A549 treated with AZD2906 at 1 μM for 4 hours (cell line): ENCODE measurements at places on chromosomes 2 and 18. TPM values are rescaled to one million over a fixed set of nuclear protein-coding genes. Genes with fewer than 3 reads are reported as not detected.

The CYTIP gene
- 0.05 to 0.10 TPM (median 0.08 TPM) in 3 of 5 replicates, not detected in the others for total RNA-seq

The EPG5 gene
- 3.7 to 4.5 TPM (median 3.9 TPM) in 5 replicates for total RNA-seq

The CAPN13 gene
- 0.06 to 0.14 TPM (median 0.09 TPM) in 5 replicates for total RNA-seq

The GALR1 gene
- not detected in 5 replicates for total RNA-seq

The DNAJC5G gene
- total RNA-seq, result not detected in 5 replicates

The WDSUB1 gene
- 7.1 to 8.1 TPM (median 7.3 TPM) in 5 replicates for total RNA-seq

The FBXO36 gene
- total RNA-seq, result 0.93 to 1.7 TPM (median 1.3 TPM) in 5 replicates

The BZW1 gene
- 326 to 694 TPM (median 402 TPM) in 5 replicates for total RNA-seq

The KCNF1 gene
- total RNA-seq, result 19.4 to 39.2 TPM (median 29.8 TPM) in 5 replicates

The AQP12B gene
- total RNA-seq, result not detected in 5 replicates

The CACNB4 gene
- 0.04 to 0.14 TPM (median 0.10 TPM) in 5 replicates for total RNA-seq

The PJVK gene
- total RNA-seq, result 1.1 to 1.6 TPM (median 1.4 TPM) in 5 replicates

The ZBTB7C gene
- total RNA-seq, result 0.14 to 0.29 TPM (median 0.19 TPM) in 5 replicates

The DYNAP gene
- total RNA-seq, result not detected in 5 replicates

The TMEM163 gene
- total RNA-seq, result 0.09 to 0.17 TPM (median 0.10 TPM) in 5 replicates

The DNAH7 gene
- 0.66 to 1.6 TPM (median 0.91 TPM) in 5 replicates for total RNA-seq

The DPP4 gene
- total RNA-seq, result 0.65 to 1.1 TPM (median 0.87 TPM) in 5 replicates

The FBXO41 gene
- 4.4 to 5.3 TPM (median 4.7 TPM) in 5 replicates for total RNA-seq

The IL37 gene
- total RNA-seq, result not detected in 5 replicates

The TMEM131 gene
- total RNA-seq, result 12.0 to 14.4 TPM (median 13.2 TPM) in 5 replicates

The GBX2 gene
- 1.6 to 3.1 TPM (median 2.3 TPM) in 5 replicates for total RNA-seq

The SERPINB13 gene
- total RNA-seq, result not detected in 5 replicates

The VSNL1 gene
- total RNA-seq, result not detected in 5 replicates

The POMC gene
- 0.06 TPM in 1 of 5 replicates, not detected in the others for total RNA-seq

The ABCB11 gene
- total RNA-seq, result 0.01 to 0.06 TPM (median 0.02 TPM) in 5 replicates

The SERPINB10 gene
- total RNA-seq, result not detected in 5 replicates

The CCDC102B gene
- 0.22 to 0.39 TPM (median 0.29 TPM) in 5 replicates for total RNA-seq

The IKZF2 gene
- total RNA-seq, result 0.14 to 0.33 TPM (median 0.29 TPM) in 5 replicates

The DES gene
- 0.14 to 0.69 TPM (median 0.27 TPM) in 5 replicates for total RNA-seq

The DNAJC10 gene
- total RNA-seq, result 52.1 to 67.2 TPM (median 63.3 TPM) in 5 replicates

The NDUFS1 gene
- 54.7 to 71.3 TPM (median 61.9 TPM) in 5 replicates for total RNA-seq

The TANC1 gene
- 7.9 to 10.3 TPM (median 8.9 TPM) in 5 replicates for total RNA-seq

The TLX2 gene
- 0.24 to 0.37 TPM (median 0.30 TPM) in 5 replicates for total RNA-seq

The KLHL41 gene
- 0.14 to 0.24 TPM (median 0.19 TPM) in 5 replicates for total RNA-seq

The RGPD5 gene
- total RNA-seq, result 4.8 to 9.7 TPM (median 7.8 TPM) in 5 replicates

The FBXO48 gene
- 0.40 to 0.61 TPM (median 0.56 TPM) in 5 replicates for total RNA-seq

The LMAN1 gene
- 24.6 to 46.3 TPM (median 29.2 TPM) in 5 replicates for total RNA-seq

The SIX2 gene
- 1.5 to 2.8 TPM (median 2.2 TPM) in 5 replicates for total RNA-seq

The IL1F10 gene
- total RNA-seq, result 0.09 to 0.24 TPM in 2 of 5 replicates, not detected in the others

The ZC3H6 gene
- 0.17 to 0.45 TPM (median 0.38 TPM) in 5 replicates for total RNA-seq

The CPO gene
- 0.05 to 0.11 TPM (median 0.09 TPM) in 4 of 5 replicates, not detected in the other for total RNA-seq

The CFC1 gene
- total RNA-seq, result 0.11 TPM in 1 of 5 replicates, not detected in the others

The KIAA2012 gene
- not detected in 5 replicates for total RNA-seq

The MZT2A gene
- total RNA-seq, result 120 to 224 TPM (median 213 TPM) in 5 replicates

The IL18R1 gene
- total RNA-seq, result 1.0 to 1.4 TPM (median 1.4 TPM) in 5 replicates

The ASB18 gene
- not detected in 5 replicates for total RNA-seq

The TUBB8B gene
- not detected in 5 replicates for total RNA-seq

The HOXD13 gene
- 0.07 to 0.27 TPM (median 0.18 TPM) in 5 replicates for total RNA-seq

The SERPINB4 gene
- 0.06 to 0.17 TPM (median 0.10 TPM) in 5 replicates for total RNA-seq

The ALLC gene
- total RNA-seq, result 0.08 TPM in 1 of 5 replicates, not detected in the others

The HRH4 gene
- total RNA-seq, result 0.03 TPM in 1 of 5 replicates, not detected in the others

The TMEM247 gene
- not detected in 5 replicates for total RNA-seq

The CREG2 gene
- 6.2 to 12.4 TPM (median 10.5 TPM) in 5 replicates for total RNA-seq

The DNAH6 gene
- 0.02 to 0.08 TPM (median 0.02 TPM) in 5 replicates for total RNA-seq

The KCNJ13 gene
- total RNA-seq, result not detected in 5 replicates

The MYL1 gene
- not detected in 5 replicates for total RNA-seq

The LYPD1 gene
- total RNA-seq, result 13.7 to 20.5 TPM (median 15.7 TPM) in 5 replicates
